ENCODE measurements at places on chromosomes 7 and 10. TPM values are rescaled to one million over a fixed set of nuclear protein-coding genes. Genes with fewer than 3 reads are reported as not detected.

The SEMA3A gene
- 105 TPM for total RNA-seq

The IDI2 gene
- not detected for total RNA-seq

The LRRC18 gene
- total RNA-seq, result not detected

The C10orf71 gene
- not detected for total RNA-seq

The SLC16A9 gene
- 0.26 TPM for total RNA-seq

The SAMD9 gene
- 11.3 TPM for total RNA-seq

DNA sequence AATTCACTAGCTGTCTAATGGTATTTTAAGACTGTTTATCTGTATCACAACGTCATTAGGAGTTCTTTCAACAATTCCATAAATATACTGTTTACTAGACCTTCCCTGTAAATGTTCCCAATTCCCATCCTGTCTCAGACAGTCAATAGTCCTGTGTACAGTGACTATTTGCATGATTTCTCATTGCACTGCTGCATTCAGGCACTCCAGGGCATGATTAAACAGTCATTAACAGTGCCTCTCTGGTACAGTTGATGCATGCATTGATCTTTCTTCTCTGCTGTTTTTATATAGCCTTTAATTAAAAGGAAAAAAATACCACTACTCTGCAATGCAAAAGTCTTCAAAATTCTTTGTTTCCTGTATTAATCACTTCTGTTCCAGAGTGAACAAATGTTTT is 51.5 kb upstream of the MTURN start:
- DNase-seq, result no peak

- no peak for DNase-seq
Measured at GRCh38 chr10:132988988-132989387, 46.6 kb upstream of the CFAP46 start.

Data from dermis microvascular lymphatic vessel endothelial cell (primary cell).